ENCODE measurements at places on chromosomes 11 and 22.

DNA sequence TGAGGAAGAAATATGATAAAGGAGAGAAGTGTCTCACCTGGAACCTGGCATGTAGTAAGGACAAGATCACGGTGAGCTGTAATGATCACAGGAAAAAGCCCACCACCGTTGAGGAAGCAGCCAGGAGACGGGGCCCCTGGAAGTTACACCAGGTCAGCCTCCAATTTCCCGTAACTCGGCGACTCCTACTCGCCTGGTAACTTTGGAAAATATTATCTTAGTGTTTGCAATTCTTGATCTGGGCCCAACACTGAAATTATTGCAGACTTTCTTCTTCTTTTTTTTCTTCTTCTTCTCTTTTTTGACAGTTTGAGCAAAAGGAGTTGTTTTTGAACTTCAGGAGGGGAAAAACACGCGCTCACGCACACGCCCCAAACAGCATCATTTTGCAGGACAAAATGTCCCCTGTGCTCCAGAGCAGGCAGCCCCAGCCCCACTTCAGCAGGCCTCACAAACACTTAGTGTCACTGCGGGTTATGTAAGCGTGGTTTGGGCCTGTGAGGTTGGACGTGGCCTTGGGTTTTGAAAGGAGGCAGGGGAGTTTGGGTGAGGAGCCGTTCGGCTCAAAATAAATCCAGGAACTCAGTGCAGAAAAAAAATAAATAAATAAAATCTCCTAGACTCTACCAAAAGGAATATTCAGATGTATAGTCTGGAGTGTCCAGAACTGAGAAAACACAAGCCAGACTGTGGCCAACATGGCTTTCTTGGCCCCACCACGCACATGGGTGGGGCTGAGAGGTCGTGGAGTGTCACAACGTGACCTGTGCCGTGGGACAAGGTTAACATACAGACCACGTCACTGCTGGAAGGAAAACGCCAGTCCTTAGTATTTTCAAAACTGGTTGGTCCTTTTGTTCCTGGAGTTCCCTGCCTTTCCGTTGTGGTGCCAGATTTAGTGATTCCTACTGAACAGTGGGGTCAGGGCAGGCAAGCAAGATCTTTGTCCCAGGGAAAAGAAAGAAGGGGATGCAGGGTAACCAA lies 26.3 kb upstream of the MN1 start:
- DNase-seq: no peak

- DNase-seq: no peak
Measured at GRCh38 chr11:120229451-120230424, 10.2 kb upstream of the POU2F3 start.

- DNase-seq: no peak
Measured at GRCh38 chr11:10415817-10416392, 39.2 kb upstream of the AMPD3 start.

DNA sequence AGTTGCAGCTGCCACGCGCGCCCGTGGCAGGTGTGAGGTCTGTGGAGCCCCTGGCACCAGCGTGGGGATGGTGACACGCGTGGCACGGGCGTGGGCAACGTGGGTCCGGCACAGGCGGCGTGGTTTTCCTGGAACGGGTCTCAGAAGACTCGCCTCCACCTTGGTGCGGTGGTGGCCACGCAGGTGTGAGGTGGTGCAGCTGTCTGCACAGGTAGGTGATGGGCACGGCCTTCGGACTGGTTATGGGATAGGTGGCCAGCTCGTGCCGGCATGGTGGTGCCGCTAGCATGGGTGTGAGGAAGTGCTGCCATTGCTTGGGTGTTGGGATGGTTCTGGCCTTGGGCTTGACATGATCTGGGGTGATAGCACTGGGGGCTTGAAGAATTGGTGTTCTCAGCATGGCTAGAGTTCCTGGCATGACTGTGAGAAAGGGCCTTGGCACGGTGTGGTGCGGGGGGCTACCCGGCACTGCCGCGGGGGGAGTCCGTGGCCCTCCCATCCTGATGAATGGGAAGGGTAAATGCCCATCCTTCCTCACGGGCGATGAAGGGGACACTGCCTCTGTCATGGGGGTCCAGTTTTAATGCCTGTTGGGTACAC lies 531 bp downstream of the DAGLA start:
- DNase-seq: no peak

DNA sequence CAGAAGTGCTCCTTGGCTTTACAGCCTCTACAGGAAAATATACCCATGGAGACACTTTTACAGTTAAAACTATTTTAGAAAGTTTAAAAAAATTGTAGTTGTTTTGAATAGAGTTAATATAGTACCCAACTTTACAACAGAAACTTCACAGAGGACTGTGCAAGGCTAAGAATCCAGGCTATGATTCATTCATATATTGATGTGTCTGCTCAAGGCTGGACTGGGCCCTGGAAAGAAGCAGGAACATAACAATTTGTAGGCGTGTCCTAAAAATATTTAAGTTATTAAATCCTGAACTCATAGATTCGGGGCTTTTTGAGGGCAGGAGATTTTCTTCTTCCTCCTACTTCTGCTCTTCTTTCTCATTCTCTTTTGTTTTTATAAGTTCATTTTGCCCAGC lies 291.5 kb upstream of the CCDC179 start:
- no peak for DNase-seq

GRCh38 chr22:29031227-29032011 lies 30.2 kb downstream of the C22orf31 start:
- no peak for DNase-seq

DNA sequence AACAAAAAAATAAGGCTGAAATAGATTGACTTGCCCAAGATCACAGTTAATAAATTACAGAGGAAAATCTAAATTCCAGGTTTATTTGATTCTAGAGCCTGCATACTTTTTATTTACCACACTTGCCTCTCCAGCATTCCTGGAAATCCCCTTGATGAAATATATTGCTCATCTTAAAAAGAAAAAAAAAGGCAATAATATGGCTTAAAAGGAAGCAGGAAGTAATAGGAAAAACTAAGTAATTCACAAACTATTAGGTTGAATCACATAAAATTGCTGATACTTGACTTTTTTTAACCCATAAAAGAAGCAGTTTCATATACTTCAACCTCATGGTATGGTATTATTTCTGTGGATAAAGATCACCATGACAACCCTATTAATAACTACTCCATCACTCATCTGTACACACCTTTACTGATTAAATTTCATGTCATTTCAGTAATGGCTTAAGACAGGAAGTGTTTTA lies 52.9 kb downstream of the COPB1 start:
- no peak for DNase-seq

DNA sequence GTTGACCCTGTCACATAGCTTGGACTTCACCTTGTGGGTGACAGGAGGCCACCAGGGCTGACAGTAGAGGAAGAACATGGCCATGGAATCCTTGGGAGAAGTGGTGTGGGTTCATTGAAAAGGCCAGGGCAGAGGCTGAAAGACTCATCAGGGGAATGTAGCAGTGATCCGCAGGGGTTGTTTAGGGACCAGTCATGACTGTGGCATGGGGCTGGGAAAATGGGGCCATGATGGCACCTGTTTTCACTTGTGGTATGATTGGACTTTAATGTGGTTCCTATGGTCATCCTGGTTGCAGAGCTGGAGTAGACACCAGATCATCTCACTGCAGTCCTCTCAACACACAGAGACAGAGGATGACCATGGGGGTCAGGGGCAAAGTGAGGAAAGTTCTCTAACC lies 66.7 kb upstream of the MYEOV start:
- no peak for DNase-seq

- no peak for DNase-seq
Measured at GRCh38 chr11:65894034-65894591, 3.6 kb downstream of the CCDC85B start.

DNA sequence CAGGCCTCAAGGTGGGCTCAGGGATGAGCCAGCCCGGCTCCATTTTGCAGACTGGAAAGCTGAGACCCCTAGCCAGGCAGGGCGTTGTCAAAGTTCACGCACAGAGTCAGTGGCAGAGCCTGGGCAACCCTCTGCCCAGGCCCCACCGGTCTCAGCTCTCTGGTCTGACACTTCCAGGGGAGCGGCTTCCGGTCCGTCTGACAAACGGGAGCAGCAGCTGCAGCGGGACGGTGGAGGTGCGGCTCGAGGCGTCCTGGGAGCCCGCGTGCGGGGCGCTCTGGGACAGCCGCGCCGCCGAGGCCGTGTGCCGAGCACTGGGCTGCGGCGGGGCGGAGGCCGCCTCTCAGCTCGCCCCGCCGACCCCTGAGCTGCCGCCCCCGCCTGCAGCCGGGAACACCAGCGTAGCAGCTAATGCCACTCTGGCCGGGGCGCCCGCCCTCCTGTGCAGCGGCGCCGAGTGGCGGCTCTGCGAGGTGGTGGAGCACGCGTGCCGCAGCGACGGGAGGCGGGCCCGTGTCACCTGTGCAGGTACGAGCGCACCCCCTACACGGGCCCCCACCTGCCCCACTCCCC lies 36.0 kb downstream of the CD6 start:
- no peak for DNase-seq

DNA sequence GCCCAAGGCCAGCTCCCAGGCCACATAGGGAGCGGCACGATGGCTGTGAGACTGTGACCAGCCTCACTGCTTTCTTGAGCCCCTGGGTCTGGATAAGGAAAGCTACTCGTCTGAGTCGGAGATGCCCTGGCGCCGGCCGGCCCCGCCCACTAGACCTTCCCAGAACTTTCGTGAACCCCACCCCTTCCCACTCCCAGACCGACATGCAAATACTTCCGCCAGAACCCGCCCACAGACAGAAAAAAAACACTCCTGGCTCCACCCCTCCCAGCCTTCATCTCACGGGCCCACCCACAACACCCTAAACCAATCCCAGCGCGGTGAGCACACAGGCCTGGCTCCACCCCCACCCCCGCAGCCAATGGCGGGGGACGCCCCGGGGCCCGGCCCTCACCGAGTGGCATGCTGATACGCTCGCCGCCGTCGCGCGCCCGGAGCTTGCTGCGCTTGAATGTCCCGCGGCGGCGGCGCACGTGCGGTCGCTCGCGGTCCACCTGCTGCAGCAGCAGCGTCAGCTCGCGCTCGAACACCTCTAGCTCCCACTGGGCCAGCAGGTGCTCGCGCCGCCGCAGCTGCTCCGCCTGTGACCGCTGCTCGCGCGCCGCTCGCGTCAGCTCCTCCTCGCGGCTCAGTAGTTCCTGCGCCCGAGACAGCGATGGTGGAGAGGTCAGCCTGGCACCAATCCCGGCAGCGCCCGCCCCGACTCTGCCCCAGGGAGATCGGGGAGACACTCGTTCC lies 7.0 kb downstream of the MAP3K11 start:
- no peak for DNase-seq

DNA sequence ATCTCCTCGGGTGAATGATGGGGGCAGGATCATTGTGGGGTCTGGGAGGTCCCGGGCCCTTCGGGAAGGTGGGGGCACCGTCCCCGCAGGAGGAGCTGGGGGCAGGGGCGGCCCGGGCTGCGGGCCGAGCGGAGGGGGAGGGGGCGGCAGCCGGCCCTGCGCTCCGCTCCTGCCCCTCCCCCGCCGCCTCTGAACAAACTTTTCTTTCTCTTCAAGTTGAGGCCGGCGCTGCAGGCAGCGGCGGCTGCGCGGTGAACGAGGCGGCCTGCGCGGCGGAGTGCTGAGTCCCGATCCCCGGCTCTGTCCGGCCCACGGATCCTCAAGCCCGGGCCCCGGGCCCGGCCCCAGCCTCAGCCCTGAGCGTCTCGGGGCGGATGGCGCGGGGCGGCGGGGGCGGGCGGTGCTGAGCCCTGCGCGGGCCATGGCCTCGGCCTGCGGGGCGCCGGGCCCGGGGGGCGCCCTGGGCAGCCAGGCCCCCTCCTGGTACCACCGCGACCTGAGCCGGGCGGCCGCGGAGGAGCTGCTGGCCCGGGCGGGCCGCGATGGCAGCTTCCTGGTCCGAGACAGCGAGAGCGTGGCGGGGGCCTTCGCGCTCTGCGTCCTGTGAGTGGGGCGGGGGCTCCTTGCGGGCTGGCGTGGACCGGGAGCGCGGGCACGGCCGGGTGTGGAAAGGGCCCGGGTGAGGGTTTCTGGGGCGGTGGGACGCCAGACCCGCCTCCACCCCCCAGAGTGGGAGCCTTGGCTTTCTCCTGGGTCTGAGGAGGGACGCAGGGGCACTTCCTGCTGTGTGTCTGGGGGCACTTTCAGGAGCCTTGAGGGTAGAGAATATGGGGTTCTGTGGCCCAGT lies at the start of gene INPPL1:
TSS of gene INPPL1 (plus strand) at position 204 of the 847 bp plus-strand sequence. CDS start at position 422, 218 bp downstream.
- DNase-seq: no peak

GRCh38 chr11:133570376-133570775 lies 38.1 kb upstream of the OPCML start:
- no peak for DNase-seq

GRCh38 chr11:63871962-63872799 lies 33.3 kb downstream of the MARK2 start:
- DNase-seq: peak; percentile 66

GRCh38 chr11:122023614-122024250 lies 92.3 kb downstream of the BLID start:
- no peak for DNase-seq

DNA sequence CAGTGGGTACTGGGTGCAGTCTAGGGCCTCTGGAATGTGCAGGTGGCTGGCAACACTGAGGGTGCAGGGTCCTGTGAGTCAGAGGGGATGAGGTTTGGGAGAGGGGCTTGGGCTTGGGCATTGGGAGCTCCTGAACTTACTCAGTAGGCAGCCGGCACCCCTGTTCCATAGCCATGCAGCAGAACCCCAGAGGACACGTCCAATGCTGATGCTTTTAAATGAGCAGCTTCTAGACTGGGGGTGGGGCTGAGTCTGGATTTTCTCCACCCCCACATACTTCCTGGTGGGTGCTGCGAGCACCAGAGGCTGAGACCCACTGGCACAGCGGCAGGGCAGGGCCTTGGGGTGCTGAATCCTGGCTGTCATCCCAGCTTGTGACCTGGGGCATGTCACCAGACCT lies 71.4 kb downstream of the ARHGAP8 start:
- no peak for DNase-seq

DNA sequence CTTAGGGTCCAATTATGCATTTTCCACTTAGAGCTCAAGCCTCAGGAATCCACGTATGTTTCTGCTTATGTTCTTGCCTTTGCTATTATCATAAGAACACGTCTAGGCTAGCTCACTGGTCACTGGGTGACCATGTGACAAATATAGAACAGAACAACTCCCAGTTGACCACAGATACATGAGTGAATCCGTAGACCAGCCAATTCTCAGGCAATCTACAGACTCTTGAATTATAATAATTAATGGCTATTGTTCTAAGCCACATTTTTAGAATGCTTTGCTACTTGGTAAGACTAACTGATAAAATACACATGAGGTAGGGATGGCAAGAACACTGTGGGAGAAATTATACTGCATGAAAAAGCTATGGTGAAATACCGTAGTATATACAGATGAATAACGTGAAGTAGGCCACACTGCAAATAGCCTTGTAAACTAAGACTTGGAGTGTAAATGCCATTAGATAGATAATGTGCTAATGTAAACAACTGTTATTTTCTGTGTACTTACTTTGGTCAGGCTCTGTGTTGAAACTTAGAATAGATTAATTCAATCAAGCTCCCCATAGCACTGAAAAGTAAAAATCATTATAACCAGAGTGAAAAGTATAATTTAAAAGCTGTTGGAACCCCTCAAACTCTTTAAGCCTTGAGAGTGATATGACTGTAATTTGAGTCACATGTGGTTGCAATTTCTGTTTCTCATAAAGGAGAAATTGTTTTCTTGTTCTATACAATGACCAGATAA lies 366.2 kb upstream of the CCDC179 start:
- no peak for DNase-seq

DNA sequence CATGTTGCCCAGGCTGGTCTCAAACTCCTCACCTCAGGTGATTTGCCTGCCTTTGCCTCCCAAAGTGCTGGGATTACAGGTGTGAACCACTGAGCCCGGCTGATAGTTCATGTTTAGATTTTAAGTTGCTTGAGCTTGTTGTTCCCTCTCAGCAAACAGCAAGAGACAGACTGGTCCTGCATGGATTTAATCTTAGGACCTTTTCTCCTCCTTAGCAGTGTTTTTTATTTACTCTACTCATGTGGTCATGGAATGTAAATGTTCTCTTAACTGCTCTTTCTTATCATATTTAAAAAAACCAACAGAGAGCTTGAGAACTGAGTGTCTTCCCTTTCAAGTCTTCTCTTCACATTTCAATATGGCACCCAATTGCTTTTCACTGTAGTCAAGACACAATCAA lies 22.7 kb upstream of the PRDM10 start:
- no peak for DNase-seq

Measured in GM12864 (cell line).